ENCODE measurements at places on chromosomes 11 and 22. TPM values are rescaled to one million over a fixed set of nuclear protein-coding genes. Genes with fewer than 3 reads are reported as not detected.

- DNase-seq = no peak
These were observed 38.7 kb upstream of the SWAP70 start for GRCh38 chr11:9625162-9625561.

DNA sequence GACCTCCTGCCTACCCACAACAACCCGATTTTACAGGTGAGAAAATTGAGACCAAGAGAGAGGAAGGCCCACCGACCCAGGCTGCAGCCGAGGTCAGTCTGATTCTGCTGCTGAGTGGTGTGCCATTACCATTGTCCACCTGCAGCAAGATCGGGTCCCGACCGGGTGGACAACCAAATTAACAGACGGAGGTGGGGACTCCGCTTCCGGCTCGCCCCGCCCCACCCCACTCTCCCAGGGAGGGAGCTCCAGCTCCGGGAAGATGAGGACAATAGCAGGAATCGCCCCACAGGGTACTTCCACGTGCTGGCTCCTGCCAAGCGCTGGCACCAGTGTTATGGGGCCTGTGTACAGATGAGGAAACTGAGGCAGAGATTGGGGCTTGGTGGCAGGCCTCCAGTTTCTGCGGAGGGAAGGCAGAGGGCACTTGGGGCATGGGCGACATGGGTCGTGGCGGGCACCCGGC, 425 bp upstream of the KDELR3 start:
- DNase-seq = no peak

Gene ZC3H12C
- 6.3 TPM for total RNA-seq

DNA sequence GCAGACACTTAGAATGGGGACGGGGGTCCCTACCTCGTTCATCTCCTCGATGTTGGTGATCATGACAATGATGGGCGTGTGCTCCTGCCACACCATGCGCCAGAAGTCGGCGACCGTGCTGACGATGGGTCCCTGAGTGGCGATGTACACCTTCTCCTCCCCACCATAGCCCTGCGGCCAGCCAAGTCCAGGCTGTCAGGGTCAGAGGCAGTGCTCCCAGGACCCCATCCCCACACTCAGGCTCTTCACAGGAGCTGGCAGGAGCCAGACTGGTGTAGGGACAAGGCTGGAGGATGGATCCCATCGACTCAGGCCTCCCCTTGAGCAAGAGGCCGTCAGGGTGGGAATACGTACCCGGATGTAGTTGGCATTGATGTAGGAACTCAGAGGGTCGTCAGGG, 7.2 kb upstream of the IGSF22 start:
- no peak for DNase-seq

Gene OR5D16
- total RNA-seq = not detected

Gene TBX10
- not detected for total RNA-seq

DNA sequence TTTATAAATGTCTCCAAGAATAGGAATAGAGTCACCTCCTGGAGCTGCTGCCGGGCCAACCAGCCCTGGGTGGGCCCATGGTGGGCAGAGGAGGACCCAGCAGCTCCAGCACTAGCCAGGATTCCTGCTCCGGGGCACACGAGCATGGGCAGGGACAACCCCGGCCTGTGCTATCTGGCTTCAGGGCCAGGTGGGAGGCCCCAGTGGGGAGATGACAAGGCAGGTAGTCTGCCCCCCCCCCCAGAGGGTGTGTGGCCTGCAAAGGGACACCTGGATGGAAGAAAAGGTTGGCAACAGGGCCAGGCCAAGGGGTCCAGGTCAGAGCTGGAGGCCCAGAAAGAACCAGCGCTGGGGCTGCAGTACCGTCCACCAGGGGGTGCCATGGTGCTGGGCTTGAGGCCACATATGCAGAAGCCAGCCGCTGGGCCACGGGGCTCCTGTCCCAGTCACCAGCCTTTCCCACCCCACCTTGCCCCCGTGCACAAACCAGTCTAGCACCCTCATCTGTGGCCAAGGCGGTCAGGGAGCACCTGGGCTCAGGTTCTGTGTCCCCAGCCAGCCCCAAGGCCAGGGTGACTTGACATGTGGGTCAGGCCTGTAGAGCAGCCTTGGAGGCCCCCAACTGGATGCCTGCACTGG, 3.4 kb downstream of the TSPAN32 start:
- DNase-seq = peak; percentile 47

DNA sequence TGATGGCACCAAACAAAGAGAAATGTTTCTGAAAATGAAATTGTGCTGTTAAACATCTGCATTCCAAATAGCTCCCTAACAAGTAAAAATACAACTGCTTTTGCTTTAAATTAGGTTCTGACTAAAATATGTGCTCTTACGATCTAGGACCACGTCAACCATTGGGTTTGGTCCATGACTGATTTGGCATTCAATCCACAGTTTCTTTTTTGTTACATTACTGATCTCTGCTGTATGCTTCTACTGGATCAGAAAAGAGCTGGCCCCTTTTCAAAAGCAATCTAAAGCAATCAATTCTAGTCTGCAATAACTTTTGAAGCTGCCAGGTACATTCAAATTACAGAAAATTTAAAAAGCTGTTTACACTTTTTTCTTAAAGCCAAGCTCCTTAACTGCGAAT, 1047.1 kb upstream of the CCDC90B start:
- no peak for DNase-seq

DNA sequence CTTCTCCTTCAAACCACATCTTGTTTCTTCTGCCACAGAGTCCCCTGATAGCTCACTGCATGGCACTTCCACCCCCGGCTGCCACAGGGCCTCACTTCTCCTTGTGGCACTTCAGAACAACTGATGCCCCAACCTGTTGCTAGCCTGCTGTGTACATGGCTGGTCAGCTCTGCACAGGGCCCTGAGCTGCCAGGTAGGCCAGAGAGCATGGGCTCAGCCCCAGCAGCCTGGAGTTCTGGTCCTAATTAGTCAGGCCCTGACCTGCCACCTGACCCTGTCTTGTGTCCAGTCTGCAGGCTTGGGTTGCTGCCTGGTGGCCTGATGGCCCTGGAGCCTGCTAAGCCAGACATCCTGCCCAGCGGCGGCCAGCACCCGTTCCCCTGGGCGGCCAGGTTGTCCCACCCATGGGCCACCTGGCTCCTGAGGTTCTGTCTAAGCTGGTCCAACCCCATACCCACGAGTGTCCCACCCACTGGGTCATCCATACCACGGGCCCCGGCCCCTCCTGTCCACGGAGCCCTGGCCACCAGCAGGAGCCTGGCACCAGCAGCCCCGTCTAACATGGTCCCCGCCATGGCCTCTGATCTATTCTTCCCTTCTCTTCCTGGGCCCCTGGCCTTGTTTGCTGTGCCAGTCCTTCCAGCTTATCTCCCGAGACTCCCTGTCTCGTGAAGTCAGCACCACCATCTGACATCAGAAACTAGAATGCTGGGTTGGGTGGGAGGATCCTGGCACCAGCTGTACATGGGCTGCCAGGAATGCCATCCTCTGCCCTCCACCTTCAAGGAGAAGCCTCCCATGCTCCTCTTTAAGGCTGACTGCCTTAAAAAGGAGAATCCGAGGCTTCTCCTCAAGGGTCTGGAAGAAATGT, 3.1 kb upstream of the CERK start:
- DNase-seq = no peak

DNA sequence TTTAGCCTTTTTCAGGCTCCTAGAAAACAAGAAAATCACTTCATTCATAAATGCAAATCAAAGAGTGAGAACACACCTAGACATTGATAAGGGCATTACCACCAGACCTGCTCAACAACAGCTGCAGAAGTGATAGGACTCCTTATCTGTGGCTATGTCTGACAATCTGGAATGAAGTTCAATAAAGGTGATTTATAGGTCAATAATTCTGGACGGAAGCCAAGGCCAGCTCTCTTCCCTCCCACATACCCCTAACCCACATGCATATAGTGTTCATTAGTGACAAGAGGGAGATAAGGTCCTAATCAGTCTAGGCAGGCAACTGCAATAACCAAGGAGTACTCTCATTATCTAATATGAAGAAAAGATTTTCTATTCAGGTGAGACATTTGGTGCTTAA, 111.3 kb downstream of the ETS1 start:
- DNase-seq = no peak

Gene ENTHD1
- not detected for total RNA-seq

Gene C11orf42
- not detected for total RNA-seq

GRCh38 chr11:107848345-107848744, 10.2 kb downstream of the SLC35F2 start:
- no peak for DNase-seq

Gene SYCE3
- not detected for total RNA-seq

Gene RHOD
- total RNA-seq = not detected

DNA sequence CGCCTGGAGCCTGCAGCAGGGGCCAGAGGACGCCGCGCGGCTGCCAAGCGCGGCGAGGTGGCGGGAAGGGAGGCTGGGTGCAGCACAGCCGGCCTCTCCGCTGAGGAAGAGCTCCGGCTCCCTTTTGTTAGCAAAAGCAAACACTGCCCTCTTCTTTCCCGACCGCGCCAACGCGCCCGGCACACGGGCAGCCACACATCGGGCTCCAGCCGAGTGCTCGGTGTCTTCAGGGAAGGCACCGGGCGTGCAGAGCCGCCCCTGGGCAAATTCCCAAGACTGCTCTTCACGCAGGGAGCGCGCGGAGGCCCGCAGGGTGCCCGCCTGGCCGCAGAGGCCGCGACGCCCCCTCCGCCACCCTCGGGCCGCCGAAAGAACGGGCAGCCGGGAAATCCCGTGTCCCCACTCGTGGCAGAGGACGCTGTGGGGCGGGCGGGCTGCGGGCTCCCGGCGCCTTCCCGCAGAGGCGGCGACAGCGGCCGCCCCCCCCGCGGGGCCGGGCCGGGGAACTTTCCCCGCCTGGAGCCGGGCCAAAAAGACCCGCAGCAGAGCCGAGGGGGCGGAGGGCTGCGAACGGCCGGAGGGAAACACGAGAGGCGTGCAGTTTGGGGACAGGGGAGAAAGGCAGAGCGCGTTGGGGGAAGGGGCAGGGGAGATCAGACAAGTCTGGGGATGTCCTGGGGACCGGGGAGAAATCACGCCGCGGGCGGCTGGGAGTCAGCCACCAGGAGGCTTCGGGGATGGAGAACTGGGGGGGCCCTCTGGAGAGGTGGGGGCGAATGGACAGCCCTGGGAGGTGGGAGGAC, 931 bp downstream of the CADM1 start:
- peak; percentile 77 for DNase-seq

DNA sequence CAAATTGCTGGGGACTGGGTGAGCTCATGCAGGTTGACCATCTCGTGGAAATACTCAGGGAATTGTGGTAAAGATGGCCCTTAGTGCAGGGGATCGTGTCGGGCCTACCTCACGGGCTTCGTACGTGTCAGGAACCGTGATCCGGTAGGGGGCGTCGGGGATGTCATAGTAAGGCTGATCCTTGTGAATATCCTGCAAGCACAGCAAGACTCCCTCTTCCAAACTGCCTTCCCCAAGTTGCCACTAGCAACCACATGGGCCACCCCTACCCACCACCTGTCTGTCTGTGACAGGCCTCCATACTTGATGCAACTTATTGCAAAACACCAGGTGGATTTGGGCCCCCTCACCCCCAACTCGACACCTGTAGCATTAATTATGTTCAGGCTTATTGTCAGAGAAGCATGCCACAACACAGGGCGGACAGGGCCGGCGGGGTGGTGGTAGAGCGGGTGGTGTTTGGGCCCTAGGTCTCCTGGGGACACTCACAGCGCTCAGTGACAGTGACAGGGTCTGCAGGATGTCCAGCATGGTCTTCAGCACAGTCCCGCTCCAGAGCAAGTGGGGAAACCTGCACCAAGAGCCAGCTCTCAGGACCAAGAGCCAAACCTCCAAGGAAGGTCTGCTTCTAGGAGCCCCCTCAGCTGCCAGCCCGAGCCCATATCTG, 22.6 kb upstream of the SERPIND1 start:
- DNase-seq = no peak

DNA sequence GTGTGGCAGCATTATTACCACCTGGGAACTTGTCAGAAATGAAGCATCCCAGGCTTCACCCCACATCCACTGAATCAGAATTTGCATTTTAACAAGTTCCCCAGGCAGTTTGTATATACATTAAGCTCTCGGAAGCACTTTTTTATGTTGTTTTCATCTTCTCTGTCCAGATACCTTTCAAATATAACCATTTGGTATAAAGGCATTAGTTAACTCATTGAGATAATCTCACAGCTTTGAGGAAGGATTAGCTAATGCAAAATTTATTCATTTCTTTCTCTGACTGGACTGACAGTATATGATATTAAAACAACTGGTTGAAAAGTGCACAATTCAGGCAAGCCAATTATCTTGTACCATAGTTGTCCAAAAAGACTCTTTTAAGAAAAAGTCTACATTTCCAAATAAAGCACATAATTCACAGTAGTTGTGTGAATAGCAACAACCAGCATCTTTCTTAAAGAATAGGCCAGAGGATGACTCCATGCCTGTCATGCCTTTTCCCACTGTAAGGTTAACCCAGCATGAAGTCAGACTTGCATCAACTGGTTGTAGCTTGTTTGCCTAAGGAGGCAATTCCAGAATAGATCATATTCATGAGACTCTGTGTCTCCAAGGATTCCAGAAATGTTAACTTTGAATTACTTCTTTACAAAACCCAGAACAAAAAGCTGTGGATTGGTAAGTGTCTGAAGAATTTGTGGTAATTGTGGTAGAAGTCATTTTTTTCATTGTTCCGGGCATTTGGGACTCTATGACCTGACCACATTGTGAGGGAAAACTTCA, 254.3 kb upstream of the SESN3 start:
- DNase-seq = no peak

DNA sequence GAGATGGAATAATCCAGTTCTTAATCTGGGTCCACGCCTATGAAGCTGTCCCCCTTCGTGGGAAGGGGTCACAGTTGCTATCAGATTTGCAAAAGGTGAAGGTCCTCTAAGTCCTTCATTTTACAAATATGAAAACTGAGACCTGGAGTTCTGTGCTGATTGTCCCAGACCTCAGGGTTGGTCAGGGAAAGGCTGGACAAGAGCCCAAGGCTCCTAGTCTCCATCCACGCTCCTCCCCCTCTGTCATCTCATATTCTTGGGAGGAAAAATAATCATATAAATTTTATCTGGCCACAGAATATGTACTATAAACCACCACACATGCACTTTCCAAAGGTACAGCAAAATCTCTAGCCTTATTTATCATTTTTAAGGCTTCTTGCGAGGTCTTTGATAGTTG, 5.5 kb downstream of the PACSIN2 start:
- DNase-seq = no peak

- DNase-seq = no peak
These were observed 273.4 kb upstream of the MTNR1B start for GRCh38 chr11:92696076-92696475.

- DNase-seq = no peak
These were observed 250.6 kb upstream of the TENM4 start for GRCh38 chr11:79691445-79691844.

- DNase-seq = no peak
These were observed 702 bp upstream of the KCNJ4 start for GRCh38 chr22:38455530-38456271.

DNA sequence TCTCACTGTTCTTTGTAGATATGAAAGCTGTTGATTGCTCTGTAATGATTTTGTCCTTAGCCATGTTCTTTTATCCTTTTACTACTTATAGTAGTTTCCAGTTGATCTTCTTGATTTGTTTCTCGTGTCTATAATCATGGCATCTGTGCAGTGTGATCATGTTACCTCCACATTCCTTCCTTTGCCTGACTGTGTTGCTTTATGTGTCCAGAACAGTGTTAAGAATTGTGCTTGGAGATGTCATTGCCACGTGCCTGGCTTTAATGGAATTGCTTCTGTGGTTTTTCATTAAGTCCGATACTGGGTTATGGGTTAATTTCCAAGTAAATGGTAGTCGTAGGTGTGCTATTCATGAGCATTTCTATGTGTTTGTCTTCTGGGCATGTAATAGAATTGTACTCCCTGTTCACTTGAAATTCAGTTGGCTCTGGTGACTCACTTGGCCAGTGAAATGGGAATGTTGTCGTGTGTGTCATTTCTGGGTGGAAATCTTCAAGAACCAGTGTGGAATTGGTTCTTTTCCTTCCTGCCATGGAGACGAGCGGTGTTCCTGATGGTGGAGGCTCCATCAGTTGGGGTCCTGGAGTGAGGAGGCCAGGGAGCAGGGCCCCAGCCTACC, 6.8 kb downstream of the GTSE1 start:
- DNase-seq = peak; percentile 20

Measured in HT1080 (cell line).